ENCODE measurements at places on chromosomes 5 and 9.

GRCh38 chr9:16652582-16652981, 217.9 kb downstream of the BNC2 start:
- no peak for DNase-seq

GRCh38 chr5:132009706-132010405, 1.6 kb downstream of the ACSL6 start:
- DNase-seq: no peak

GRCh38 chr5:18036531-18036930, 402.3 kb downstream of the TAF11L14 start:
- no peak for DNase-seq

DNA sequence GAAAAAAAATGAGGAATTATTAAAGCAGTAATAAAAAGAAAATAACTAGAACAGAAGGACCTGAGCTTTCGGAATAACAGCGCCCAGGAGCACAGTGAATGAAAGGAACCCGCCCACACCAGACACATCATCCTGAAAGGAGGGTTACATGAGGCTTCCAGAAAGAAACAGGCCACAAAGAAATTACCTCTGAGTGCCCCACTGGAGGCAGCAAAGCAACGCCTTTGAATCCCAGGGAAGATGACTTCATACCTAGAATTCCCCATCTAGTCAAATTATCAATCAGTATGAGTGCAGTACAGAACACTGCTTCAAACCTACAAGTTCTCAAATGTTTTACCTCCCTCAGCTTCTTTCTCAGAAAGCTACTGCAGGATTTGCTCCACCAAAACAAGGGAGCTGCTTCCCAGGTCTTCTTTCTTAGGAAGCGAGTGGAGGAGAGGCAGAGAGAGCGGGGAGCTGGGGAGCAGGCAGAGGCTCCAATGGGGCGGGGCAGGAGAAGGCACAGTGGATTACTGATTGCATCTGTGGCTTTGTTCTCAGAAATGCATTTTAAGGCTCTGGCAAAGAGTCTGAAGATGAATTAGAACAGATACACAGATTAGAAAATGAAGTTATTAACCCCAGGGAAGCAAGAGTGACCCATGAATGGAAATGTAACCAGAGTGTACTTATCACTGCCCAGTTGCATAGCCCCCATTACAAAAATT, 87.1 kb downstream of the SEMA4D start:
- DNase-seq: no peak

DNA sequence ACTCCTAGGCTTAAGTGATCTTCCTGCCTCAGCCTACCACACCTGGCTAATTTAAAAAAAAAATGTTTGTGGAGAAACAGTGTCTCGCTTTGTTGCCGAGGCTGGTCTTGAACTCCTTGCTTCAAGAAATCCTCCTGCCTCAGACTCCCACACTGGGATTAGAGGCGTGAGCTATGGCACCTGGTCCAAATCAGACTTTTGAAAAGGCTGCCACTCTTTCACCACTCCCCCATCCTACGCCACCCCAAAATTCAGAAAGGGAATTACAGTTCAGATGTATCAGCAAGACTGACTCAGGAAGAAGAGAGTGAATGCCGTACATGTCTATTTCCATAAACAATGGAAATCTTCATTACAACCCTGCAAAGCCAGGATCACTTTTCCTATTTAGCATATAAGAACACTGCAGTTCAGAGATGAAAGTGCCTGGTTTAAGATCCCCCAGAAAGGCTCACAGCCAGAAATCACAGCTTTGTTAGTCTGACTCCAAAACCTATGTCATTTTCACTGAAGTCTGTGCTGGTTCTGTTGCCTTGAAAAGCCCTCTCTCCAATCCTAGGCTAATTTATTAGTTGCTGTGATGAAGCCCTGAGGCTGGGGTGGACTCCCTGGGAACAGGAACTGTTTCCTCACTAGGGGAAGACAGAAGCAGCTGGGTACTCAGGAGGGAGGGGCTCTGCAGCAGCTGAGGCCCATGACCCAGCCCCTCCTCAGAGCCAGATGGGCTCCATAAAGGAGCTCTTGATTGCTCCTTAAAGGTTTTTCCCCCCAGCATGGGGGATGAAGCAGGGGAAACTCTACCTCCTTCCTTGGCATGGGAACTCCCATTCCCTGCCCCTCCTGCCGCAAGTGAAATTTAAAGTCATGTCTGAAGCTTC, 3.1 kb downstream of the FBLL1 start:
- DNase-seq: no peak

GRCh38 chr9:127723444-127723843, 7.6 kb downstream of the TTC16 start:
- no peak for DNase-seq

- no peak for DNase-seq
These were observed 4.9 kb downstream of the SLC25A51 start for GRCh38 chr9:37899041-37899440.

- no peak for DNase-seq
These were observed 266.1 kb downstream of the CWC27 start for GRCh38 chr5:65034813-65035209.

GRCh38 chr5:103894882-103895281, 332.3 kb upstream of the NUDT12 start:
- DNase-seq: no peak

DNA sequence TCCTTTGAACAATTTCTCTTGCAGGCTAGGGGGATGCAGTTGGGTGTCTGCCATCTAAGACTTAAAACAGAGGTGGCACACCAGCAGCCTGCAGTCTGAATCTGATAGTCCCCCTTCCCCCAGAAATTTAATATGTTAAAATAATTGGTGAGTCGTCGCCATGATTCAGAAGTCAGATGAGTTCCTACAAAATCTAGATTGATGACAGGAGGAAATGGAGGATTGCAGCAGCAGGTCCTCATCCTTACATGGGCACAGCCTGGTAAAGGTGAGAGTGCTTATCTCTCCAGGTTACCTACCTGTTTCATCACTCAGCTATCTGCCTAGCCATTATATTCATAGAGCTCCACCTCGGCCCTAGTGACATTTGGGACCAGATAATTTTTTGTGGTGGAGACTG, 112.3 kb downstream of the PCSK1 start:
- no peak for DNase-seq

DNA sequence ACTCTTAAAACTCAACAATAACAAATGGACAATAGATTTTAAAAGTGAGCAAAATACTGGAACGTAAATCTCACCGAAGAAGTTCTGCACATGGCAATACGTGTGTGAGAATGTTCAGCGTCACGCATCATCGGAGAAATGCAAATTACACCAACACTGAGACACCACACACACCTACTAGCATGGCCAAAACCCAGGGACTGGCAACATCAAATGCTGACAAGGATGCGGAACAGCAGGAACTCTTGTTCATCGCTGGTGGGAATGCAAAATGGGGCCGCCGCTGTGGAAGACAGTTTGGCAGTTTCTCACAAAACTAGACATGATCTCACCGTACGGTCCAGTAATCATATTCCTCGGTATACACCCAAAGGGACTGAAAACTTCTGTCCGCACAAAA, 21.6 kb upstream of the CLPTM1L start:
- no peak for DNase-seq

GRCh38 chr5:96752341-96753016, 55.3 kb downstream of the ERAP1 start:
- no peak for DNase-seq

GRCh38 chr5:122500245-122501088, 188.4 kb downstream of the SNCAIP start:
- no peak for DNase-seq

DNA sequence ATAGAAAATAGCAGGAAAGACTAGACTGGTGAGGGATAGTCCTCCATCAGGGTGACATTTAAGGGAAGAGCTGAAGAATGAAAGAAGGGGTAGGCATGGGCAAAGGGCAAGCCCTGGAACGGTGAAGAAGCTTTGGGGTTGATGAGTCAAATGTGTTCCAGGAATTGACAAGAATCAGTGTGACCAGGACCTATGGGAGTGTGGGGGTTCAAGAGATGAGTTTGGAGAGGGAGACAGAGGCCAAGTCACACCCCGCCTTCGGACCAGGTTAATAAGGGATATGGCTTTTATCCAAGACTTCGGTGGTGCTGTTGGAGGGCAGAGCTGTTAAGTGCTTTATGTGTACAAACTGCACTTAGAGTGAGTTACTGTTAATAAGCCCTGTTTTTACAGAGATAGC, 920 bp downstream of the PMPCA start:
- no peak for DNase-seq

GRCh38 chr5:134110382-134110781, 4.1 kb upstream of the TCF7 start:
- no peak for DNase-seq
